ENCODE measurements at places on chromosomes 4 and X.
A peak's percentile ranks its signal among the peaks of the same experiment; 100 is the strongest.

DNA sequence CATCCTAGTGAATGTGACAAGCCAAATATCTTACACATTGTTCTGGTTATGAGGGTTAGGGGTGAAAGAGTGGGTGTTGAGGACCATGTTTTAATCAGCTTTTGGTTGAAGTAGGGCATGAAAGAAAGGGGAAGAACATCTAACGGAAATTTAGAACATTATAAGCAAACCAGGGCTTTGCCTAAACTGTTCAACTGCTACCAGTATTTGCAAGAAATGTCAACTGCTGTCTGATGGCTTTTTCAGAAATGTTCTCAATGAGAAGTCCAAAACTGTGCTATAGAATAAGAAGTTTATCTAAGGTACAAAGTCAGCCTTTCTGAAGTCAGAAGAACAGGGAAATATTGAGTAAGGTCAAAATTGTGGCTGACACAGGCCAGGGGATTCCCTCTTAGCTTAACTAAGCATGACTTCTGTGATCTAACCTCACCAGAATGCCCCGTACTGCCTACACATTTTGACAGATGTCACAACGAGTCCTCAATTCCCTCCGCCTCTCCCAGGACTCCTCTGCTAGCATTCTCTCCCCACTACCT lies 67.1 kb downstream of the DTHD1 start:
- ATAC-seq: no peak

- no peak for ATAC-seq
These were observed 339.7 kb upstream of the HS3ST1 start for GRCh38 chr4:11768251-11768972.

GRCh38 chrX:22313766-22314165 lies 41.1 kb downstream of the CBLL2 start:
- no peak for ATAC-seq

DNA sequence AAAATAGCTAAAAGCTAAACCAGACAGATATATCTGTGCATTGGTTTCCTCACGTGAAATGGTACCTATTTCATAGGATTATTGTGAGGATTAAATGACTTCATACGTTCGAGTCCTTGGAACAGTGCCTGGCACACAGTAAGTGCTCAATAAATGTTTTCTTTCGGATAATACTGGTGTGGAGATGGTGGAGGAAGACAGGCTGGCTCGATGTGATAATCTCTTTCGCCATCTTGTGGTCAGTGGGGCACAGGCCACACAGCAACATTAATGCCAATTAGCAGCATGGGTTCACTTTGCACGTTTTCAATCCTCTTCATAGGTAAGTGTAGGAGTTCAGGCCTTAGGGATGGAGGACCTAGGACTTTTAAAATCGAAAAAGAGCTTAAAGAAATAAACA lies 9.3 kb downstream of the PAGE4 start:
- peak; percentile 53 for ATAC-seq

DNA sequence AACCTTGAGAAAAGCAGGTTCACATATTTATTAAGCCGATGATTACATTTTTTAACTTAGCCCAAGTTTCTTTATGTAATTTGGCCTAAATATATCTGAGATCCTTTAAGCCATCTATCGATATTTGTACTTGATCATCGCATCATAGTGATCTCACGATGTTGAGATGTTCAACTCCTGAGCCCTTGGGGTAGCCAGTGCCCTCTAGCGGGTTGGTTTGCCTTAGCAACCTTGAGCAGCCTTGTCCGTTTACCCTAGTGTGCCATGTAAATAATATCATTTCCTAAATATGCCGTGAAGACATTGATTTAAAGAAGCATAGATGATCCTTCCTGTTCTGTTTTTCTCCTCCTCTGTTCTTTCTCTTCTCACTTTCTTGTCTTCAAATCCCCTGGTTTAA lies 432.2 kb downstream of the RPA4 start:
- ATAC-seq: no peak

DNA sequence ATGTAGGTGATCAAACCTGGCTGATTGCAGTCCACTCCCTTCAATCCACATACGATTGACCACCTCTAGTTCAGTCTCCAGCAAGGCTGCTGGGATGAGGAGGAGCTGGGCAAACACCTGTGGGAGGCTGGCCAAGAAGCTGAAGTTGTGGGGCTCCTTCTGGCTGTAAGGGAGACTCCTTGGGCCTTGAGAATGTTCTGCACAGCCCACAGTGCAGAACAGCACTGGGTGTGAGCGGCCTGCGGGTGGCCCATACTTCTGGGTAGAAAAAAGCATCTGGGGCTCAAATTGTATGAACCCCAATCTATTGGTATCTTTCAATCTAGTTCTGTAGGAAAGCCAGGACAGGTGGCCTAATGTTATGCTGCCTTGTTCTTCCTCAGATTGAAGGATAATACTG lies 1608.8 kb upstream of the PCDH10 start:
- no peak for ATAC-seq

GRCh38 chr4:52748432-52748831 lies 2.8 kb downstream of the ERVMER34-1 start:
- ATAC-seq: no peak

GRCh38 chrX:68443155-68443868 lies 10.0 kb upstream of the OPHN1 start:
- ATAC-seq: no peak

- ATAC-seq: no peak
These were observed 36.5 kb downstream of the HERC3 start for GRCh38 chr4:88628746-88629145.

DNA sequence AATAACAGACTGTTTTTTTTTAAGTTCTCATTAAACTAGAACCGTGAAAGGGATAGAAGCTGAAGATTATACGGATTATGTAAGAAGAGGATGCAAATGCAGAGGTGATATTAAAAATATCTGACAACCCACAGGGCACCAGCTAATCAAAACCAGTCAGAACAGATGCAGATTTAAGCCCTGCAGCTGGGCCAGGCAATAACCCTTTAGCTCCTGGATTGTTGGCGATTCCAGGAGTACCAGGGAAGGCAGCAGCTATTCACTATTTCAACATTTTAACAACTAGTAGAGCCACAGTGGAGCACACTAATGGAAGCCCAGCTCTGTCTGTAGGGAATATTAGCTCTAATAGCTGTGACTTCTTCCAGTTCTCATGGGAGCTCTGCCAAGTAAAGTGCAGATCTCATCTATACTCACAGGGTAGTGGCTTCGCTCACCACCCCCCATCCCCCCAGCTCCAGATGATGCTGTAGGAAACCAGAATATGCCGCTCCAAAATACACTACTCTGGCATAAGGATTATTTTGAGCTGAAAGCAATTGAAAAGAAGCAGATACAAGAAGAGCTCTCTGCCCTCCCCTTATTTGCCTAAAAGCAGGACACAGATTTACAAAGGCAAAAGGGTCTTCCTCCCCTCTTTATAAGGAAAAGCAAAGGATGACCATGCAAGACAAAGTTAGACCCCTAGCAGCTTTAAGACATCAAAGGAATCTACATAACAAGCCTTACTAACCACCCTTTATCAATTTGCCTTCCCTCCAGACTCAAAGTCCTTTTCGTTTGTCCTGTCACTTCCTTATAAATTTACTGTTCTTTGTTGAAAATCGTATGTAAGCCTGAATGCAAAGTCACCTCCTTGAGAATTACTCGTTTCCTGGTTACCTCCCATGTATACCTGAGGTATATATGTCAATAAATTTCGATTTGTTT lies 13.7 kb downstream of the SCD5 start:
- ATAC-seq: peak; percentile 66

- no peak for ATAC-seq
These were observed 13.0 kb downstream of the TBC1D1 start for GRCh38 chr4:37903901-37904300.

GRCh38 chr4:177369372-177369771 lies 59.7 kb downstream of the NEIL3 start:
- no peak for ATAC-seq

DNA sequence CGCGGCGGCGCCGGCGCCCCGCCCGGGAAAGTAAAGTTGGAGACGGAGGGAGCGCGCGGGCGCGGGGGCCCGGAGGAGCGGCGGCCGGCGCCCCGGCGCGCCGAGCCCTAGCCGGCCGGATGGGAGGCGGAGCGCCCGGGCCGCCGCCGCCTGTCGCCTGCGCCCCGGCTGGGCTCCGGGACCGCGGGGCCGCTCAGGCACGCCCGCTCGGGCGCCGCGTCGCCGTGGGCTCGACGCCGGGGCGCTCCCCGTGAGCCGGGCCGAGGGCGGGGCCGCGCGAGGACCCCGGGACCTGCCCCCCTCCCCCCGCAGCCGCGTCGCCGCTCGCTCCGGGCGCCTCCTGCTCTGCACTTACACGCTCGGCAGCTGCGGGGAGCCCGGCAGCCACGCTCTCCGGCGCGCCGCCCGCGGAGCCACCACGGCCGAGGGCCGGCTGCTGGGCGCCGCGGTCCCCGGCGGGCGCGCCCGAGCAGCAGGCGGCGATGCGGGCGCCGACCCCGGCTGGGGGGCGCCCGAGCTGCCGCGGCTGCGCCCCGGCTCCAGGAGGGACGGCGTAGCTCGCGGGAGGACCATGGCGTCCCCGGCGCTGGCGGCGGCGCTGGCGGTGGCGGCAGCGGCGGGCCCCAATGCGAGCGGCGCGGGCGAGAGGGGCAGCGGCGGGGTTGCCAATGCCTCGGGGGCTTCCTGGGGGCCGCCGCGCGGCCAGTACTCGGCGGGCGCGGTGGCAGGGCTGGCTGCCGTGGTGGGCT lies at the start of gene ADRA2C:
Gene ADRA2C, plus strand, starts transcription at position 350 of the 749 bp plus-strand sequence. Its CDS starts 222 bp downstream, at position 572.
- peak; percentile 51 for ATAC-seq

GRCh38 chr4:143512978-143513313 lies 556 bp upstream of the SMARCA5 start:
- ATAC-seq: peak; percentile 46

DNA sequence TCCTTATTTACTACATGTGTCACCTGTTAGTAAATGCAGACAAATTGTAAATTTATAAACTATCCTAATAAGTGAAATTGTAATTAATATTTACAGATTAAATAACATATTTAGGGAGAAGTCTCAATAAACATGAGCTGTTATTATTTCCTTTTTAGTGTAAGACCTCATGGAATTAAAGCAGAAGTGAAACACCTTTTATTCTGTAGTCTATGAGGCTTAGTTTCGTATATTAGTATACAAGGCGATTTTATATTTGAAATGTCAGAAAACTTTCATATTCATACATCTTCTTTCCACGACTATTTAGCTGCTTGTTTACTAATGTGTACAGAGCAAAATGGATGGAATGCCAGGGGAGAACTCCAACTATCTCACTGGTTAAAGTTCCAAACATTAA lies 414.4 kb downstream of the ARHGAP24 start:
- ATAC-seq: no peak

DNA sequence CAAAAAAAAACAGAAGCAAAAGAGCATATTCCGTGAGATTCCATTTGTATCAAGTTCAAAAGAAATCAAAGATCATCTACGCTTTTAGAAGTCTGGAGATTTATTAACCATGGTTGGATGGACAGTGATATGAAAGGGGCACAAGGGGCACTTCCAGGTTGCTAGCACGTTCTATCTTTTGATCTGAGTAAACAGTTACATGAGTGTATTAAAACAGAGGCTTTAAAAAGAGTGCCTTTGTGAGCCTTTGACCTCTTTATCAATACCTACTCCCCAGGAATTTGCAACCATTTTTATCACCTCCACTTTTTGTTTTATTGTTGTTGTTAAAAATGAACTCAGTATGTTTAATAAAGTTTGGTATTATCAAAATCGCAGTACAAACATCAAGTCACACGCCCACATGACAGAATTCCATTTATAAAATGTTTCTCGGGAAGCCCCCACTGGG lies 72.4 kb upstream of the UCP1 start:
- ATAC-seq: no peak

GRCh38 chr4:1839282-1839681 lies 16.7 kb downstream of the LETM1 start:
- no peak for ATAC-seq

- ATAC-seq: no peak
These were observed 253.7 kb upstream of the DIAPH2 start for GRCh38 chrX:96430756-96431455.

DNA sequence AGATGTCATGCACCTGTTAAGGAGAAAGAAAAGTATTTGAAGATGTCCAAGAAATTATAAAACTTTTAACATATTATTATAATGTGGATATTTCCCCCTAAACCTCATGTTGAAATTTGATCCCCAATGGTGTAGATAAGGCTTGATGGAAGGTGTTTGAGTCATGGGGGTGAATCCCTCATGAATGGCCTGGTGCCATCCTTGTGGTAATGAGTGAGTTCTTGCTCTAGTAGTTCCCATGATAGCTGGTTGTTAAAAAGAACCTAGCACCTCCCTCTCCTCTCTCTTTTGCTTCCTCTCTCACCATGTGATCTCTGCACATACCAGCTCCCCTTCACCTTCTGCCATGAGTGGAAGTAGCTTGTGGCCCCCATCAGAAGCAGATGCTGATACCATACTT lies 176.6 kb upstream of the NR3C2 start:
- no peak for ATAC-seq

- no peak for ATAC-seq
These were observed 23.5 kb downstream of the AWAT2 start for GRCh38 chrX:70026112-70026850.

GRCh38 chr4:153471698-153472093 lies 5.5 kb downstream of the TMEM131L start:
- no peak for ATAC-seq

DNA sequence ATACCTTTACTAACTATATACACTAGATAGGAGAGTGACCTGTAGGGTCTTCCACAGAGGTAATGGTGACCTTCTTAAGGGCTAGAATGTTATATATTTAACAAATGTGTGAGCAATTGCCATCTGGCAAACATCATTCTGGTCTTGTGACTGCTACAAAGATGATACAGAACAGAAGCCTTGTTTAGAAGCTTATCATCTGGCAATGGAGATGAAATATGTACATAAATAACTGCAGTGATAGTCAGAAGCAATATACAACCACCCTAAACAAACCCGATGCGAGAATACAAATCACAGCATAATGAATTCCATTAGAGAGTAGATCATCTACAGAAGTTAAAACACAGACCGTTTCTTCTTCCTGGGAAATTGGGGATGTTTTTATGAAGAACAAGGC lies 952.7 kb upstream of the SLIT2 start:
- peak; percentile 90 for ATAC-seq

- no peak for ATAC-seq
These were observed 4.0 kb upstream of the SH3D19 start for GRCh38 chr4:151329217-151330007.

DNA sequence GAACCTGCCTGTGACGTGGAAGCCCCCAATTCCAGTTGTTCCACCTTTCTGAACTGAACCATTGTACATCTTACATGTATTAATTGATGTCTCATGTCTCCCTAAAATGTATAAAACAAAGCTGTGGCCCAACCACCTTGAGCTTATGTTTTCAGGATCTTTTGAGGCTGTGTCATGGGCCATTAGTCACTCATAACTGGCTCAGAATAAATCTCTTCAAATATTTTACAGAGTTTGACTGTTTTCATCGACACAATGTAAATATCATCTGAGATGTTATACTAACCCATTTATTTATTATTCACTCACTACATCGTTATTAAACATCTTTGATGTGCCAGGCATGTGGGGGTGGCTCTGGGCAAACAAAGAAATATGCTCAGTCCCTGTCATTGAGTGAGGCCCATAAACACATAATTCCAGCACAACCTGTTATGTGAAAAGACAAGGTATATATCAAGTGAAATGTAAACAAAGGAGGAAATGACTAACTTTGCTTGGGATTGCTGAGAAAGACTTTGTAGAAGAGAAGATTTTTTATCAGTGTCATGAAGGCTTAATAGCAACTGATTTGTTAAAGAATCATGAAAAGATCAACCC lies 34.5 kb upstream of the PPM1K start:
- no peak for ATAC-seq
